ENCODE measurements at places on chromosomes 13 and 19. TPM values are rescaled to one million over a fixed set of nuclear protein-coding genes. Genes with fewer than 3 reads are reported as not detected.

DNA sequence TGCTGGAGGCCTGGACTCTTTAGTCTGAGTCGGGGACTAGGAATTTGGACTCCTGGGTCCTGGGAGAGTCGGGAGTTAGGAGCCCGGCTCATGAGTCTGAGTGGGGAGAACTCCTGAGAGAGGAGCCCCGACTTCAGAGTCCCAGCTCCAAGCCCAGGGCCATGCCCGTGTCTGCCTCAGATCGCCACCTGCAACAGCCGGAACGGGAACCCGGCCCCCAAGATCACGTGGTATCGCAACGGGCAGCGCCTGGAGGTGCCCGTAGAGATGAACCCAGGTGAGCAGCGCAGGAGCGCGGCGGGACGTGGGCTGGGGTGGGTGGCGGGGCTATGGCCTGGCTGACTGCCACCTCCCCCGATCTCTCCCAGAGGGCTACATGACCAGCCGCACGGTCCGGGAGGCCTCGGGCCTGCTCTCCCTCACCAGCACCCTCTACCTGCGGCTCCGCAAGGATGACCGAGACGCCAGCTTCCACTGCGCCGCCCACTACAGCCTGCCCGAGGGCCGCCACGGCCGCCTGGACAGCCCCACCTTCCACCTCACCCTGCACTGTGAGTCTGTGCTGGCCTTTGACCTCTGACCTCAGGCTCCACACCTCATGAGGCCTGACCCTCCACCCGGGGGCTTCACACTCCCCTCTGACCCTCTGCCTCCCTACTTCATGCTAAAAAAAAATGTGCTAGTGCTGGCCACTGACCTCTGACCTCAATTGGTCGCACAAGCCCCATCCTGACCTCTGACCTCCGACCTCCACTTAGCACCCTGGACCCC is 4.4 kb downstream of the BCAM start:
- H3K36me3 ChIP-seq, result no peaks in the 10 kb centered on the region
- peaks cover 15% of the 10 kb centered on the region for H3K4me1 ChIP-seq
- H3K27me3 ChIP-seq, result no peaks in the 10 kb centered on the region
- no peak overlapping the region for H3K27ac ChIP-seq

The CD209 gene
- polyA plus RNA-seq, result 0.44 TPM

GRCh38 chr13:26653310-26653709 is 95.8 kb downstream of the WASF3 start:
- H3K4me1 ChIP-seq, result no peaks in the 10 kb centered on the region
- H3K27ac ChIP-seq, result no peak overlapping the region
- H3K4me3 ChIP-seq, result no peak overlapping the region
- no peak for DNase-seq
- H3K27me3 ChIP-seq, result no peaks in the 10 kb centered on the region

- H3K27ac ChIP-seq, result no peak overlapping the region
- H3K4me3 ChIP-seq, result no peak overlapping the region
- no peaks in the 10 kb centered on the region for H3K36me3 ChIP-seq
Measured at GRCh38 chr13:30856005-30856790, 49.9 kb upstream of the MEDAG start.

DNA sequence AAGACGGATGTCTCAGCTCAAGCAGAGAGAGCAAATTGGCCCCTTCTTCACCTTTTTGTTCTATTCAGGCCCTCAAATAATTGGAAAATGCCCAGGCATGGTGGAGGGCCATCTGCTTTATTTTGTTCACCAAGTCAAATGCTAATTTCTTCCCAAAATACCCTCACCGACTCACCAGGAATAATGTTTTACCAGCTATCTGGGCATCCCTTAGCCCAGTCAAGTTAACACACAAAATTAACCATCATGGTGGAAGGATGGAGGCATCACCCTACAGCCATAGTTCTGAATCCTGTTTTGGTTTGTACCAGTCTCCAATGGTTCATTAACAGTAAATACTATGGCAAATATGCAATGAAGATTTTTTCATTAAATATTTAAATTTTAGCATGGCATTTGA is 51.7 kb upstream of the SERP2 start:
- DNase-seq, result no peak
- no peak overlapping the region for H3K4me3 ChIP-seq
- no peaks in the 10 kb centered on the region for H3K36me3 ChIP-seq
- H3K27ac ChIP-seq, result no peak overlapping the region
- H3K4me1 ChIP-seq, result peaks cover 4% of the 10 kb centered on the region
- no peaks in the 10 kb centered on the region for H3K27me3 ChIP-seq

DNA sequence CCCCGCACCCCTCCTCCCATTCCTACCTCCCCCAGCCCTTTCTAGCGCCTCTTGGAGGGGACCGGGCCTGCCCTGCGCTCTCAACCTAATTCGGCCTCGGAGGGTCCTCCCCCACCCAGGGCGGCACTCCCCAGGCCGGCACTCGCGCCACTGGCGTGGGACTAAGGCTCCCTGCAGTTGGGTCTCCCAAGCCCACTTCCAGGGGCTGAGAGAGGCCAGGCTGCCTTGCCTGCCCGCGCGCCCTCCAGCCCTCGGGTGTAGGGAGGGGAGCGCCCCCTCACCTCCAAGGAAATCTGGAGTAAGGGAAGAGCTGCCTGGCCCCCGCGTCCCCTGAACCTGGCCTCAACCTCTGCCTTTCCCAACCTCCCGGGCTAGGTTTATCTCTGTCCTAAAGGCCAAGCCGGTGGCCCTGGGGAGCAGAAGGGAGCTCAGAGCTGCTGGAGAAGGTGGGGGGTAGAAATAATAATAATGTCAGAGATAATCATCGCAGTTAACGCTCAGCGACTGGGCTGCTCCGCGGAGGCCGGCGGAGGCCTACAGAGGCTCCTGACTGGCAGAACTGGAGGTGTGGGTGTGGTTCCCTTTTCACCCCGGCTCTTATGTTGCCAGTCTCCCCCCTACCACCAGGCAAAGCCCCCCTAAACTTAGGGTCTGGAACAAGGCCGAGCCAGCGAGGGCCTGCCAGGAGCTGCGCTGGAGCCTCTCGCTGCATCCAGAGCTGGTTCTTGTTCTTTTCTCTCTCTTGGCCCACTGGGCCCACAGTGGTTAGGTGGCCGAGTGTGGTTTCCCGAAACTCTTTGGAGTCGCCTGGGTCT is 9.6 kb downstream of the ZIC2 start:
- no peak for DNase-seq
- H3K4me3 ChIP-seq, result no peak overlapping the region
- no peaks in the 10 kb centered on the region for H3K36me3 ChIP-seq
- H3K27ac ChIP-seq, result no peak overlapping the region
- H3K27me3 ChIP-seq, result peaks cover 71% of the 10 kb centered on the region
- peaks cover 5% of the 10 kb centered on the region for H3K4me1 ChIP-seq

- H3K27me3 ChIP-seq, result no peaks in the 10 kb centered on the region
- H3K27ac ChIP-seq, result no peak overlapping the region
- no peak for DNase-seq
- H3K36me3 ChIP-seq, result no peaks in the 10 kb centered on the region
Measured at GRCh38 chr19:54665530-54665929, 2.7 kb downstream of the LILRB4 start.

- peaks cover 7% of the 10 kb centered on the region for H3K27me3 ChIP-seq
- H3K27ac ChIP-seq, result no peak overlapping the region
- DNase-seq, result no peak
- no peak overlapping the region for H3K4me3 ChIP-seq
Measured at GRCh38 chr19:39202998-39203355, 1.1 kb downstream of the SYCN start.

GRCh38 chr13:111382411-111382810 is 62.0 kb downstream of the TEX29 start:
- DNase-seq, result peak; percentile 17
- no peaks in the 10 kb centered on the region for H3K36me3 ChIP-seq
- H3K27ac ChIP-seq, result no peak overlapping the region
- H3K4me1 ChIP-seq, result no peaks in the 10 kb centered on the region
- H3K27me3 ChIP-seq, result no peaks in the 10 kb centered on the region

DNA sequence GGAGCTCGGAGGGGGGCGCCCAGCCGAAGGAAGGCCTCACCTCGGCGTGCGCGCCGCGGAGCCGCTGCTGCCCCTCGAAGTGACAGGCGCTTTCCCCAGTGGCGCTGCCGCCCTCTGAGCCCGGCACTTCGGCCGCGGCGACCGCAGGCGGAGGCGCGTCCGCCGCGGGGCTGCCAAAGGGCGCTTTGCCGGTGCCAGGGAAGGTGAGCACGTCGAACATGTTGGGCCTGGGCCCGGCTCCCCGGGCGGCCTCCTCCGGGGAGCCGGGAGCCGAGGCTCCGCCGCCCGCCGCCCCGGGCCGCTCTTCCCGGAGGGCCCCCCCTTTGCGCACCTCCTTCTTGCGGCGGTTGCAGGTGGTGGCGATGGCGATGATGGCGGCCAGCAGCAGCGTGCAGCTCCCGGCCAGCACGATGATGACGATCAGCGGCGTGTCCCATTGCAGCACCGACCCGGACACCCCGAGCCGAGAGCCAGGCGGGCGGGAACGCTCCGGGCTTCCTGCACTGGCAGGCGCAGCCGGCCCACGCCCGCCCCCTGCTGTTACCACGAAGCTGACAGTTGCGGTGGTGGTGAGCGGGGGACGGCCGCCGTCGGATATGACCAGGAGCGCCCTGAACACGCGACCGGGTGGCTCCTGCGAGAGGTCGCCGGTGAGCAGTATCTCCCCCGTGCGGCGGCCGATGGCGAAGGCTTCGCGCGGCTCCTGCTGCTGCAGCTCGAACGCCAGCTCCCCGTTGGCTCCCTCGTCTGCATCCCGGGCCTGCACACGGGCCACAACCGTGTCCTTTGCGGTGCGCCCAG is 2.5 kb downstream of the PCDH8 start:
- H3K4me1 ChIP-seq, result peaks cover 8% of the 10 kb centered on the region
- H3K27ac ChIP-seq, result no peak overlapping the region

The SMARCA4 gene
- 16.0 TPM for polyA plus RNA-seq

GRCh38 chr19:5231857-5232678 is 108.5 kb downstream of the PTPRS start:
- no peaks in the 10 kb centered on the region for H3K36me3 ChIP-seq
- no peaks in the 10 kb centered on the region for H3K27me3 ChIP-seq
- no peak overlapping the region for H3K27ac ChIP-seq
- no peaks in the 10 kb centered on the region for H3K4me1 ChIP-seq
- H3K4me3 ChIP-seq, result no peak overlapping the region

The IFNL1 gene
- polyA plus RNA-seq, result not detected

The TBC1D4 gene
- polyA plus RNA-seq, result 3.8 TPM

GRCh38 chr19:44111910-44112463 is 1.2 kb upstream of the ZNF225 start:
- H3K4me1 ChIP-seq, result peaks cover 18% of the 10 kb centered on the region
- peak overlapping the region; percentile 100 for H3K4me3 ChIP-seq
- DNase-seq, result no peak

- no peak overlapping the region for H3K27ac ChIP-seq
- H3K36me3 ChIP-seq, result peaks cover 2% of the 10 kb centered on the region
- H3K4me1 ChIP-seq, result peaks cover 2% of the 10 kb centered on the region
- no peak overlapping the region for H3K4me3 ChIP-seq
- no peaks in the 10 kb centered on the region for H3K27me3 ChIP-seq
Measured at GRCh38 chr13:46057256-46058015, 4.9 kb upstream of the ZC3H13 start.

The ZNF577 gene
- polyA plus RNA-seq, result 2.6 TPM

DNA sequence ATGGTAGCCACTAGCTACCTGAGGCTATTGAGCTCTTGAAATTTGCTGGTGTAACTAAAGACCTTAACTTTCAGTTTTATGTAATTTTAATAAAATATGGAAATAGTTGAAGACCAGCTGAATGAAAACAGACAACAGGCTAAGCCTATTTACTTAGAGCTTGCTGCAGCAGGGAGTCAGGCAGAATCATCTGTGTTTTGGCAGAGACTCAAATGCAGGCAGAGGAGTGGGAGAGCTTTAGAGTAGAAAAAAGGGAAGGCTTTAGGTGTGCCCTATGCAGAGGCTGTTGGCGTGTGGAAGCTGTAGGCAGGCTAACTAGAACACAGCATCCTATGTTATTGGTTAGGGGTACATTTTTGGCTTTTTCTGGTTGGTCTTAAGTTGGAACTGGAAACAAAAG is 304.9 kb upstream of the NBEA start:
- no peaks in the 10 kb centered on the region for H3K4me1 ChIP-seq
- no peaks in the 10 kb centered on the region for H3K36me3 ChIP-seq
- H3K27me3 ChIP-seq, result no peaks in the 10 kb centered on the region
- no peak overlapping the region for H3K4me3 ChIP-seq

The TM9SF2 gene
- polyA plus RNA-seq, result 92.9 TPM

- peaks cover 5% of the 10 kb centered on the region for H3K27me3 ChIP-seq
- H3K36me3 ChIP-seq, result no peaks in the 10 kb centered on the region
- H3K27ac ChIP-seq, result no peak overlapping the region
- H3K4me1 ChIP-seq, result peaks cover 9% of the 10 kb centered on the region
- no peak for DNase-seq
- no peak overlapping the region for H3K4me3 ChIP-seq
Measured at GRCh38 chr13:45851956-45852355, 403 bp upstream of the SIAH3 start.

DNA sequence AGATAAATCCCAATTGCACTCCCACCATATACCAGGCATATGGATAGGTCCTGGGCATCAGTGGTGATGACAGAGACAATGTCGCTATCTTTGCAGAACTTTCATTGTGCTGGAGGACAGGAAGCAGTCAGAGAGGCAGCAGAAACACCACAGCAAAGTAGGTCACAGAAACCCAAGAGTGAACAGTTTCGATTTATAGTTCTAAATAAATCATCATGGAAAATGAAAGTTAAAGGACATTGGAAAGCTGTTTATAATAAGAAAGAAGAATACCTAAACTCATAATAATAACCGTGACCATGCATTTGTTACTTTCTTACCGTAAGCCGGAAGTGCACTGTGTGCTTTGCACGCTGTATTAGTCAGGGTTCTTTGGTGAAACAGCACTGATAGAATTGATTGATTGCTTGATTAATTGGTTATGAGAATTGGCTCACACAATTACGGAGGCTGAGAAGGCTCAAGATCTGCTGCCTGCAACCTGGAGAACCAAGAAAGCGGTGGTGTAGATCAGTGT is 38.9 kb downstream of the ALOX5AP start:
- no peak for DNase-seq
- no peaks in the 10 kb centered on the region for H3K36me3 ChIP-seq
- no peaks in the 10 kb centered on the region for H3K27me3 ChIP-seq
- H3K4me1 ChIP-seq, result no peaks in the 10 kb centered on the region
- no peak overlapping the region for H3K4me3 ChIP-seq
- H3K27ac ChIP-seq, result peak overlapping the region; percentile 5

DNA sequence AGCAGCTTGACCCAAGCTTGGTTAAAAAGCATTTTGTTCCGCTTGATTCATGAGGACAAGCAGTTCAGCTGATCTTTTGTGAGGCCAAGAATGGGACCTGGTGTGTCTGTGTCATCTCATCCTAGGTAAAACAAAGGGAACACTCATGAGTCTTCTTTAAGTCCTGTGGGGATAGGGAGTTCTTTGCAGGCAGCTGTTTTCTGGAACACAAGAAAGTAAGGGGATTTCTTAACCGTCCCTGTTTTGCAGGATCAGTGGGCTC is 134.5 kb upstream of the TMTC4 start:
- no peak for DNase-seq
- no peaks in the 10 kb centered on the region for H3K36me3 ChIP-seq
- H3K4me1 ChIP-seq, result no peaks in the 10 kb centered on the region

GRCh38 chr19:47422417-47423163 is 3.3 kb upstream of the MEIS3 start:
- no peak overlapping the region for H3K27ac ChIP-seq
- no peak for DNase-seq
- no peaks in the 10 kb centered on the region for H3K36me3 ChIP-seq
- peaks cover 6% of the 10 kb centered on the region for H3K4me1 ChIP-seq

- no peak for DNase-seq
- H3K27me3 ChIP-seq, result no peaks in the 10 kb centered on the region
- H3K4me1 ChIP-seq, result no peaks in the 10 kb centered on the region
Measured at GRCh38 chr13:79451500-79451962, 29.4 kb upstream of the NDFIP2 start.

The OVOL3 gene
- polyA plus RNA-seq, result not detected

- H3K27me3 ChIP-seq, result no peaks in the 10 kb centered on the region
- no peak for DNase-seq
- H3K36me3 ChIP-seq, result peaks cover 27% of the 10 kb centered on the region
- no peak overlapping the region for H3K27ac ChIP-seq
- no peak overlapping the region for H3K4me3 ChIP-seq
Measured at GRCh38 chr19:653425-653824, 9.6 kb downstream of the RNF126 start.

Data from liver (tissue), 10 donors.